Liver (tissue), 10 donors: ENCODE measurements at places on chromosomes 13 and 19.
A peak's percentile ranks its signal among the peaks of the same experiment; 100 is the strongest.

DNA sequence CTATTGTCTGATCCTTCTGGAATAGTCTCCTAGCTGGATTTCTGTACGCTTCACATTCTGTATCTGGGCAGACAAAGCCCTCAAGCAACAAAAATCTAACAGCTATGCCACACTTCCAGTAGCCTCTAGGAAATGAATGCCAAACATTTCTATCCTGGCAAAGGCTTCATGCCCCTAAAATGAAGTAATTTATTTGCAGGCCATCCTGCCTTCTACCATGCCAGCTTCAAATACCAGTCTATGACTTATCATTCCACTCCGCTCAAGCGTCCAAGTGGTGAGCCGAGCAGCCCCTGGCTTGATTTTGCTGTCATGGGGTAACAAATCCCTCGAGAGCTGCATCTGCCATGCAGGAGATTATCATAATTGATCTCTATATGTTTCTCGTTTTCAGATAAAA, 86.9 kb downstream of the LHFPL6 start:
- DNase-seq = no peak

DNA sequence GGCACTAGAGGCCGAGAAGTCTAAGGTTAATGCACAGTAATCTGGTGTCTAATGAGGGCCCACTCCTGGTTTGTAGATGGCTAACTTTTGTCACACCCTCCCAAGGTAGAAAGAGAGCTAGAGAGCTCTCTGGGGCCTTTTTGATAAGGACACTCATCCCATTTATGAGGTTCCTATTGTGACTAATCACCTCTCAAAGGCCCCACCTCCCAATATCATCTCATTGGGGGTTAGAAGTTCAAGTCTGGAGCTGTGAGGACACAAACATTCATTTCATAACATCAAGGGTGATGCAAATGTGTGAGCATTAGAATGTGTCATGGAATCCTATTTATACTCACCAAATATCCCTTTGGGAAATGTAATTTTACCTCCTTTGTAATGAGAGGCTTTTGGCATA, 79.2 kb upstream of the SLC10A2 start:
- no peak for DNase-seq

GRCh38 chr19:10862561-10863106, 8.7 kb upstream of the CARM1 start:
- DNase-seq = no peak

DNA sequence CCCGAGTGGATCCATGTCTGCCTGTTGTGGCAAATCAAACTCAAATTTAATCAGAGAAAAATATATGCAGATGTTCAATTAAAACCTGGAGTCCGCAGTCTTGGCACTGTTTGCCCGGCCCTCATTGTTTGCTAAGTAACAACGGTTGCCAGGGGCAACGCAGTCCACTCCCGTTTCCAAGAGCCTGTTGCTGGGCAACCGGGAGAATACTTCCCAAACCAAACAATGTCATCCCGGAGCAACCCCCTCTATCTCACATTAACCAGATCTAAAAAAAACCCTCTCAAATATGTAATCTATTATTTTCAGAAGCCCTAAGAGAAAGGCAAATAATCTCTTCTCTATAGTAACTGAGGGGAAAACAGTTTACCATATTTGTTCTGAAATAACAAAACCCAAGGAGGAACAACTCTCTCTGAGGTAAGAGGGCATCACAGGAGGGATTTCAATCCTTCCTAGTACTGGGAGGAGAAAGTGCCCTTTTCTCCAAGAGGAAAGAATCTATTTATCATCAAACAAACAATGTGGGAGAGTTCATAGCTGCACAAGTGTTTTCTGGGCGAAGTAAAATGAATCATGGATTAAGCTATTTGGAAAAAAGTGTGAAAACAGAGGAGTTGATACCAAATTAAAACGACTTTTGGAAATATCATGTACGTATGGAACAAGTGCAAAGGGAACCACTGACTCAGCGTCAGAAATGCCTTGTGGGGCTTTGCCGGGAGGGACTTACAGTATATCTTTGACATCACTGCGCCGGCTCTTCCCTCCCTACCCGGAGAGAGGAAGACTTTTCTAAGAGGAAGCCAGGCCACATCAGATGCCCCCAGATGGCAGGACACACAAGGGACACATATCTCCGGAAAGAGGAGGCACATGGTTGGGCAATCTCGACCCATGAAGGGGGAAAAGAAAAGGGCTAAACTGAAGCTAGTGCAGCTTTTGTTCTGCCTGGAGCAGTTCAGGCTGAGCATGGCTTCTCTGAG, 43.3 kb downstream of the RFX2 start:
- peak; percentile 73 for DNase-seq

GRCh38 chr13:98285852-98286594, 109.0 kb upstream of the RNF113B start:
- no peak for DNase-seq
